Amniotic epithelial cell (primary cell): ENCODE measurements at places on chromosomes 2 and 18.

DNA sequence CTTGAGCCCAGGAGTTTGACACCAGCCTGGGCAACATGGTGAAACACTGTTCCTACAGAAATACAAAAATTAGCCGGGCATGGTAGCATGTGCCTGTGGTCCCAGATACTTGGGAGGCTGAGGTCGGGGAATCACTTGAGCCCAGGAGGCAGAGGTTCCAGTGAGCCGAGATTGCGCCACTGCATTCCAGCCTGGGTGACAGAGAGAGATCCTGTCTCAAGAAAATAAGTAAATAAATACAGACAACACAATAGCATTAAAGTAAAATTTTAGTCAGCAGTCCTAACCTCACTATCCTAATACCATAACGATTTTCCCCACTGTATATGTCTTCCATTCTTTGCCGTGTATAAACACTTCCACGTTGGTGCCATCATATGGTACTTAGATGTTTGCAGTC lies 83.0 kb upstream of the MBOAT2 start:
- DNase-seq, result no peak

- peak; percentile 75 for DNase-seq
Observed at GRCh38 chr2:231222318-231223000, 24.0 kb downstream of the ARMC9 start.

DNA sequence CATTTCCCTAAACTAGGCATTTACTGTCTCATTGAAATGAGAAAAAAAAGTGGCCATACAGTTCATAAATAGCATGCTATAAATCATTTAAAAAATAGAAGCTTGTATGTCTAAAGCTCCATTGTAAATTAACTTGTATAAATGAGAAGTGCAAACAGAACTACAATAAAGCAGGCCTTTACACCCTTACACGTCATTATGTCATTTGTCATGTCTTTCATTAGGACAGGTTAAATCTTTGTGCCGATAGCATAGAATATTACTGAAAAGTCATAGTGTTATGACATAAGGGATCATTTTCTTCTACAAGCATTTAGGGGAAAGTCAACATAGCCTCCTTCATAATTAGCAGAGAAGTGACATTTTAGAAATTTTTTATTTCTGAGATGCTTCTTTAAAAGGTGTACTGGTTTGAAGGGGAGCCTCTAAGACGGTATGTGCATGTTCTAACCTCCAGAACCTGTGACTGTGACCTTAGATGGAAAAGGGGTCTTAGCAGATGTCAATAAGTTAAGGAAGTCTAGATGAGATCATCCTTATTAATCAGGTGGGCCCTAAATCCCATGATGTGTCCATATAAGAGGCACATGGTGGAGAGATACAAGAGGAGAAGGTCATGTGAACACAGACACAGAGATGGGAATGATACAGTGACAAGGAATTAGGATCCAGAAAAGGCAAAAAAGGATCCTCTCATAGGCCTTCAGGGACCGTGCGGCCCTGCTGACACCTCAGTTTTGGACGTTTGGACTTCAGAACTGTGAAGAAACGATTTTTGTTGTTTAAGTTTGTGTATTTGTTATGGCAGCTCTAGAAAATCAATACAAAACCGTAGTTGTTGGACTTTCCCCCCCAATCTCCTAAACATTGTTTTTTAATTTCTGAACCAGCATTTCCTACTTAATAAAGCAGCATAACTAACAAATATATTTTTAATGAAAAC lies 863.7 kb downstream of the MBD2 start:
- DNase-seq, result no peak

GRCh38 chr2:177273408-177273807 lies 8.9 kb upstream of the NFE2L2 start:
- DNase-seq, result no peak

DNA sequence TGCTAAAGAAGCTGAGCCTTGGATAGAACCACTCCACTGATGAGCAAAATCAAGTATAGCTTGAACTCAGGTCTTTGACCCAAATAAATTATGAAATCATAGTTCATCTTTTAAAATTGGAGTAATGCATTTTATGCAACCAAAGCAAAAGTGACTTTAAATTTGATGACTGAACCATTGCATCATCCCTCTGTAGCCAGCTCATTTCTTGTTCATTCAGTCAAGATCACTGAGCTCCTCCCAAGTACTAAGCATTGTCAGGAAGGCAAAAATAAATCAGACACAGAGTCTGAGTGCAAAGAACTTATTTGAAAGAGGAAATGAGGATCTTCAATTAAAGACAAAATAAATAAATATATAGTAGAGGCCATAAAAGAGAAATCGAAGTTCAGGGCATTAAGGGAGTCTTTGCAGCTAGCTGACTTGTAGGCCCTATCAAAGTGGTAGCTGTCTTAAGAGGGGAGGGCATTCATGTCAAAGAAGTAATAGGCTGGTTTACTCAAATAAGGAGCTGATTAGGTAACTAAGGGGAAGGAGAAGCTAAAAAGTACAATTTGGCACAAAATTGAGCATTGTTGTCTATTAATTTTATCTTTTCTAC lies 411.8 kb downstream of the MTX2 start:
- DNase-seq, result peak; percentile 52

DNA sequence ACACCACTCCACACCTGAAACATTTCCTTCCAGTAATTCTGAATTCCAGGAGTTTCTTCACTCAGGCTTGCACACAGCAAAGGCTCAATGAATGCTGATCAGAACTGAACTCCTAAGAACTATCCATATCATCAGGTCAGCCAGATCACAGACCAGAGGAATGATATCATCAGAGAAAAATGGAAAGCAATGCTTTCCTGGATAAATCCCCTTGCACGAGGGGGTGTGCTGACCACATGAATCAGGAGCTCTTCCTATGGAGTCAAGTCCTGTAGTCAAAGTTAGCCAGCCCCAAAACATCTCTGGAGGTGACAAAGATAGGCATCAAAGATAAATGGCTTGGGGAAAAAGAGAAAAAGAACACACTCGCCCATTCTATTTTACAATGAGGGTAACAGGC lies 83.8 kb upstream of the ACVR2A start:
- peak; percentile 45 for DNase-seq

DNA sequence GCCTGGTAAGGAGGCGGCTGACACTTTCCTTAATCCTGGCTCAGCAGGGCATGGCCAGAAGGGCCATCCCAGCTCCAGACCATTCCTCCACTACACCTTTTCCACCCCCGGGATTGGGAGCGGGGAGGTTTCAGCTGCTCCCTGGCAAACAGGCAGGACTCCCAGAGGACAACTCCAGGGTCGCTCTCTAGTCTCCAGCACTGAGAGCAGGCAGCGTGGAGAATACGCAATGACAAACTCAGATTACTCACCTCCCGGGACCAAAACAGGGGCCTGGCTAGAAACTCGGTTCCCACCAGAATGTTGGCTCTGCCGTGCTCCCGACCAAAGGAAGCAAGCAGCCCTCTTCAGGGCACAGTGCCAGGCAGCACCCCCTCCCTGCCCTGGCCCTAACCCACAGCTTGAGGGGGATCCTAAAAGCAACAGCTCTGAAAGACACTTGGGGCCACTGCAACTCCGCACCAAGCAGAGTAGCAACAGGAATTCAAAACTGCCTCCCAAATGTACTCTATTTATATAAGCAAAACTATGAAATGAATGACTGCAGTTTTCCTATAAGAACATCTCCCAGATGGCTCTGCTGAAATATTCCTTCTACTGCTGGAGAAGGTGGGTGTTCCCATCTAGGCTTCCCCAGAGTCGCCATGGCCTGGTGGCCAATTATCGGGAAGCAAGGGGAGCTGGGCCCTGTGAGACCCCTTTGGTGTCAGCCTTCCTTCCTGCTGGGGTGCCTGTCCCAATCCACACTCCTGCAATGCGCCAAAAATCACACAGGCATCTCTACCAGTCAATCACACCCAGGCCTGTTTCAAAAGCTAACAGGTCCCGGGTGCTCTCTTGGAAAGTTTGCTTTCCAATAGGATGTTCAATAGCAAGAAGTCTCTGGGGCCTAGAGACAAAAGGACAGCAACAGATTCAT lies 61.2 kb upstream of the POMC start:
- no peak for DNase-seq

GRCh38 chr2:240428245-240428644 lies 7.2 kb upstream of the GPC1 start:
- no peak for DNase-seq

DNA sequence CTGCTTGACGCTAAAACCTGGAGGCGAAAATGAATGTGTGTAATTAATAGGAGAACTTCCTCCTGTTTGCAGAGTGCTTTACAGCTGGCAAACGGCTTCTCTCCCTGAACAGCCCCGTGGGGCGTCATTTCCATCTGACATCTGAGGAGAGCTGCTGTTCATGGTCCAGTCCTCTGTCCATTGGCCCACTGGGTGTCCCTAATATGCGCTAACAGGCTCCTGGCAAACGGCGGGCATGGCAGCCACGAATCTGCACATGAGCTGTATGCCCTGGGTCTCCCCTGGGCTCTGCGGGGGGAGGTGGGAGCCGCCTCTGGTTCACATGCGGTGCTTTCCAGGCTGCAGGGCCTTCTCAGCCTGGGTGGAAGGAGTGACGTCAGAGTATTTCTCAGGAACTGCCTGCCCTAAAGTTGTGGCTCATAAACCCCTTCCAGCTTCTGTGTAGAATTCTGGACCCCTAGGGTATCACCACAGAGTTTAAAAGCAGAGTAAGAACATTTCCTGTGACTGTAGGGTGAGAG lies 73.2 kb downstream of the LRRFIP1 start:
- DNase-seq, result peak; percentile 73

DNA sequence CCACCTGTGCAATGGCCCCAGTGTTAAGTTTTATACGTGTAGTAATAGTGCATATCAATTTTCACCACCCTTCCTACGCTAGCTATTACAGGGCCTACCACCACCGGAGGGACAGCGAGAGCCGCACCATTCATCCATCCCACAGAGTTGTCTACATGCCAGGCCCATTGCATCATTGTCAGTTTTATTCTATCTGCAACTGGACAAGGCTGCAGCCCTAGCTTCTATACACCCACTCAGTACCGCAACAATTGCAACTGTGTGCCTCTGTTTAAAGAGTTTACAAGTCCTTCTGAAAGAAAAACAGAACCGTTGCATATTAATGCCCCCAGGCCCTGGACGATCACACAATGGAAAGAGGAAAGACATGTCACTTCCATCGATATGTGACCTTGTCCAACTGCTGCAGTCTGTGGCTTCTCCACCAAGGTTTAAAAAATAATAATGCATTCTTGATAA lies 58.6 kb downstream of the ZEB2 start:
- peak; percentile 72 for DNase-seq

- peak; percentile 23 for DNase-seq
Observed at GRCh38 chr18:27778441-27778840, 398.5 kb downstream of the CDH2 start.

- no peak for DNase-seq
Observed at GRCh38 chr18:22335731-22336198, 82.0 kb downstream of the CTAGE1 start.

DNA sequence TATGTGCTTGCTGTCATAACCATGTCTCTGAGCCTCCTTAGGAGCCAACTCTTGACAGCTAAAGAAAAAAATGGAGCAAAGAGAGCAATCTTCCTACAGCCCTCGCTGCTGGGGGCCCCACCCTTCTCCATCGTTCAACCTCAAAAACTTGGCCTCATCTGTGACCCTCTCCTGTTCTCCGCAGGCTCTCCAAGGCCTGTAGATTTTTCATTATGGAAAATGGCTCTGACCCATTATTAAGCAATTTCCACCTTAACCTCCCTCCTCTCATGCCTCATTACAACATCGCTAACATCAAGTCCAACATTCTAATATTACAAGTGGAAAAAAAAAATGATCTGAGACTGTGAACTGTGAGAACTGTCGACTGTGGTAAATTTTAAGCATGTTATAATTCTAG lies 98.7 kb downstream of the SLC8A1 start:
- DNase-seq, result peak; percentile 54

- peak; percentile 99 for DNase-seq
Observed at GRCh38 chr2:38720613-38721241, 30.4 kb downstream of the SRSF7 start.

- no peak for DNase-seq
Observed at GRCh38 chr2:212284166-212284565, 254.4 kb downstream of the ERBB4 start.

DNA sequence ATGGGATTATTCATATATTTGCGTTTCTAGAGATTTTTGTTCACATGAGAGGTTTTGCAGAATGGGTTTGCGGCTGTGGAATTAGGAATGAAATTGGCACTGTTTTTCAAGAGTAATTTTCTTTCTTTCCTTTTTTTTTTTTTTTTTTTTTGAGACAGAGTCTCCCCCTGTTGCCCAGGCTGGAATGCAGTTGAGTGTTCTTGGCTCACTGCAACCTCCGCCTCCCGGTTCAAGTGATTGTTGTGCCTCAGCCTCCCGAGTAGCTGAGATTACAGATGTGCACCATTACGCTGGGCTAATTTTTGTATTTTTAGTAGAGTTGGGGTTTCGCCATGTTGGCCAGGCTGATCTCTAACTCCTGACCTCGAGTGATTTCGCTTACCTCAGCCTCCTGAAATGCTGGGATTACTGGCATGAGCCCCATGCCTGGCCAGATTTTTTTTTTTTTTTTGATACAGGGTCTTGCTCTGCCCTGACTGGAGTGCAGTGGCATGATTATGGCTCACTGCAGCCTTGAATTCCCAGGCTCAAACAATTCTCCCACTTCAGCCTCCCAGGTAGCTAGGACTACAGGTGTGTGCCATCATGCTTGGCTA lies 65.3 kb downstream of the MIB1 start:
- no peak for DNase-seq

GRCh38 chr2:134405611-134406081 lies 151.8 kb downstream of the MGAT5 start:
- no peak for DNase-seq

- no peak for DNase-seq
Observed at GRCh38 chr2:102582845-102583244, 36.5 kb upstream of the SLC9A2 start.
